ENCODE measurements at places on chromosomes 2 and 18. TPM values are rescaled to one million over a fixed set of nuclear protein-coding genes. Genes with fewer than 3 reads are reported as not detected.

The FHOD3 gene
- total RNA-seq, result 16.9 TPM

The EEF1B2 gene
- 328 TPM for total RNA-seq

The BMP10 gene
- total RNA-seq, result 0.44 TPM

The C2orf81 gene
- 1.6 TPM for total RNA-seq

The C1D gene
- total RNA-seq, result 35.5 TPM

The MC4R gene
- total RNA-seq, result not detected

The PNO1 gene
- total RNA-seq, result 25.9 TPM

The BOK gene
- total RNA-seq, result 37.4 TPM

The ATAD2B gene
- total RNA-seq, result 8.5 TPM

The PDIA6 gene
- total RNA-seq, result 810 TPM

The PIEZO2 gene
- total RNA-seq, result 23.2 TPM

The FSHR gene
- not detected for total RNA-seq

The TMEM169 gene
- 0.14 TPM for total RNA-seq

The IFIH1 gene
- total RNA-seq, result 9.3 TPM
